T follicular helper cell (primary cell): ENCODE measurements at places on chromosomes 6 and 20.
A peak's percentile ranks its signal among the peaks of the same experiment; 100 is the strongest.

GRCh38 chr6:16521528-16521927 lies 239.7 kb downstream of the ATXN1 start:
- DNase-seq = no peak

DNA sequence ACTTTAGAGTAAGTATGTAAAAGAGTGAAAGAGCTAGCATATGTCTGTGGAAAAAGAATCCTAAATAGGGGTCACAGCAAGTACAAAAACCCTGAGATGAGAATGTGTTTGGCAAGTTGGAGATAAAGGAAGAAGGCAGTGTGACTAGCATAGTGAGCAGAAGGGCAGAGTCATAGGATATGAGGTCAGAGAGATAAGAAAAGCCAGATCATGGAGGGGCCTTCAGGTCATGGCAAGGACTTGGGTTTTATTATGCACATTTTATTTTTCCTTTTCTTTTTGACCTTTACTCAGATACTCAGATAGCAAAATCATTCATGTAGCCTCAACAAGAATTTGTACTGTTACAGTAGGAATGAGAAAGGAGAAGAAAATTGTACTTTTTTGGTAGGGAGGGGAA lies 138.0 kb downstream of the GJA1 start:
- no peak for DNase-seq

- DNase-seq = no peak
Observed at GRCh38 chr6:15880262-15880973, 217.6 kb upstream of the DTNBP1 start.

DNA sequence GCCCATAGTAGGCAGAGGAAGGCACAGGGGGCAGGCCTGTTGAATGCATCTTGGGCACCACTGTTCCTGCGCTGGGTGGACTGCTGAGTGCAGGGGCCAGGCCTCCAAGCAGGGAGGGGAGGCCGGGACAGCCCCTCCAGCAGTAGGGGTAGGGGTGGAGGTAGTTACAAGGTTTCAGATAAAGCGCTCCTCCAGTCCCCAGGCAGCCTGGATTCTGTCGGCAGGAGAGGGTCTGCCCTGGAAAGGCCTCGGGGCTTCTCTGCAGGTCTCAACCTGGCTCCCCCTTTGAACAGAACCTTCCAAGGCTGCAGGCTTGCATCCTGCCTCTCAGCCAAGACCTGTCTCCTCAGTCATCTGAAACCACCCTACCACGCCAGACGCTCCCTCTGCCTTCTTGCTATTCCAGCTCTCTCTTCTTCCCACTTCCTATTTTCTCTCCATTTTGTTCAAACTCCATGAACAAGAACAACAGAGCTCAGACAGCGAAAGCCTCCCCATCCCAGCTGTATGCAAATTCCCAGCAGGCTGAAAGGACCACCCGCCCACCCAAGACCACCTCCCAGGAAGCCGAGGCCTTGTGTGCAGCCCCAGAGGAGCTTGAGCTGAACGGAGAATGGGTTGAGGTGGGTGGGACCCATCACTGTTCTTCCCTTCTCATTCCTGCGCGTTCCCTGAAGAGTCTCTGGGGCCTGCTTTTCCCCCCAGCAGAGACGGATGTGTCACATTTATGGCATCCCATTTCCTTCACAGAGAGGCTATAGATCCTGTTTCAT lies 1.4 kb downstream of the MLN start:
- DNase-seq = no peak

DNA sequence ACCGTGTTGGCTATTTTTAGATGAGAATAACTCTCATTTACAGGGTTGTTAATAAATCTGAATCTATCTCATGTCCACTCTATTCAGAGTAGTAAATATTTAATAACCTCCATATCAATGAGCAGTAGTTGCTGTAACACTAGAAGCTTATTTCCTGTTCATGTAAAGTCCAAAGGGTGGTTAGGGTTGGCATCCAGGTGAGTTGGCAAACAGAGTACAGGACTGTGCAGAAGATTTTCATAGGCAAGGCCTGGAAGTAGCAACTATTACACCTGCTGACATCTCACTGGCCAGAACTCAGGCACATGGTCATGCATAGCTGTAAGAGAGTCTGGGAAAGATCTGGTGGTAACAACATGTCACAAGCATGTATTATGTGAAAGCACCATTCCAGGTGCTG lies 147.5 kb downstream of the PHF3 start:
- no peak for DNase-seq

- DNase-seq = no peak
Observed at GRCh38 chr20:60506061-60506460, 547.8 kb downstream of the CDH26 start.

DNA sequence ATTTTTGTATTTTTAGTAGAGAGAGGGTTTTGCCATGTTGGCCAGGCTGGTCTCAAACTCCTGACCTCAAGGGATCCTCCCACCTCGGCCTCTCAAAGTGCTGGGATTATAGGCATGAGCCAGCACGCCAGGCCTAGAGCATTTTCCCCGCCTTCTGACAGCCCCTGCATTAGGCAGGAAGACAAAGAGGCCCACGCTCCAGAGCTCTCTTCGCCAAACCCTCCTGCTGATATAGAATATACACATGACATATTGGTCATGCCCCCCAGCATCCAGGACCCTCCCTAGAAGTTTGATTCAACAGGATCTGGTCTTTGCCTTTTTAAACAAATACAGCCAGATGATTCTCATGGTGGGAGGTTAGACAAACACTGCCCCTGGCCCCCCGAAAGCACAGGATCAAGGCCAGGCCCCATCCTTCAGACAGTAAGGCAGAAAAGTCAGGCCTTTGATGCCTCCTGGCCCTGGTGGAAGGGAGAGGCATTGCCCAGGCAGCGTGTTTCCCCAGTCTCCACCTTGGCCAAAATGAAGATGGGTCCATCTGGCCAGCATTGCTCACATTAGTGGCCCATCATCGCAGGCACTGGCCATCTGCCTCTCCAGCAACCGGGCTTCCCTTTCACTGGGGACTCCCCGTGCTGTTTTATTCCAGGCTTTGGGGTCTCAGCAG lies 4.4 kb downstream of the SULF2 start:
- DNase-seq = no peak

- DNase-seq = no peak
Observed at GRCh38 chr6:9272671-9273070, 837.3 kb upstream of the SLC35B3 start.

DNA sequence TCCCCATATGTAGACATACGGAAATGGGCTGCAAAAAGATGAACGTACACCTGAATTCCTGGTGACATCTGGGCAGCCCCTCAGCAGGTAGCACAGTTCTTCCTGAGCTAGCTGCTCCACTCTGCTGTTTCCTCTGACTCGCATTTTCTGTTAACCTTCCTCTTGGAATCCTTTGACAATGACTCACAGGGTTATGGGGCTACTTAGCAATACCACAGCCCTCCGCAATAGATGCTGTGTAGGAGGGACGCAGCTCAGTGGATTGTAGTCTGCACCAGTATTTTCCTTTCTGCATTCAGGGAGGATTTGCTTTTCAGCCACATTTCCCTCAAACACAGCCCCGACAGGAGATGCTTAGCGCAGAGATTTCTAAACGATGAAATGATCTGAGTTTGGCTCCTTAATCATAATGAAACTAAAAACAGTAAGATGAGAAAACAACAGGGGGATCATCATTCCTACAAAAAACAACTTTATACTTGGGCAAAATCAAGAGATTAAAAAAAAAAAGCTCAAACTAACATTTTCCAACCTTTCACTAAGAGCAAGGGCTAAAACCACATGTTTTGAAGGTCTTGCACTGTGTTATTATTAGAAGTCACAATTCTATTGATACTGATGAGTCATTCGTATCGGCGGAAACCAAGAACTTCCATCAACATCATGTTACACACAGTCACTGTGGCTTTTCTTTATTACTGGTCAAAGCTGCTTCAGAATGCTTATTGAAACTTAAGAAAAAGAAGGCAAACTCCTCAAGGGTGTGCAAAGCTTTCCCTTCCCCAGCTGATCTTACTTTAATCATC lies 12.2 kb downstream of the BACH2 start:
- DNase-seq = peak; percentile 16

DNA sequence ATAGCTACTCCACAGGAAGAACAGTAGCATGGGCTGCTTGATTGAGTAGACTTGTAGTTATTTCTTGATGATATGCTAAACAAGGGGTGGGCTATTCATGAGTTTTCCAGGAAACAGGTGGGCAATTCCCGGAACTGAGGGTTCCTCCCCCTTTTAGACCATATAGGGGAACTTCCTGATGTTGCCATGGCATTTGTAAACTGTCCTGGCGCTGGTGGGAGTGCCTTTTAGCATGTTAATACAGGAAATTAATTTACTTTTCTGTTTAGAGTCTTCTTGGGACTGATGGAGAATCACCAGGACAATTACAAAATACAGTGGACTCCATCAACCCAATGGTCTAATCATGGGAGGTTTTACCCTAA lies 22.7 kb downstream of the CYP24A1 start:
- no peak for DNase-seq

DNA sequence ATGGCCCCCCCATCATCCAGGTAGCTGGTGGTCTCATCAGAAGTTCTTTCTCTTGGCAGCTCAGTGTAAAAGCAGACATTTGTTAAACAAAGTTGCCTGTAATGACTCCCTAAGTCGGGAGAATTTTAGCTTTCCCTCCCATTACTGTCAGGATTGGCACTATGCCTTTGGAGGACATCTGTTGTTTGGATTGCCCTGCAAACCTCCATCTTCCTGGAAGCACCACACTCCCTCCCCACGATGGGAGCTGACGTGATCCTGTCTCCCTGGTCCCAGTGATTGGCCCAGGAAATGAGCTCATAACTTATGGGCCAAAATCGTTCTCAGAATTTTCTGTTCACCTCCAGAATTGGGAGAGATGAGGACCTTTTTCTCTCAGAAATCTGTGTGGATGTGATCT lies 42.6 kb upstream of the CNR1 start:
- no peak for DNase-seq

GRCh38 chr6:17790489-17790888 lies 83.8 kb upstream of the NUP153 start:
- no peak for DNase-seq

- no peak for DNase-seq
Observed at GRCh38 chr6:133871131-133871530, 17.8 kb upstream of the TCF21 start.

DNA sequence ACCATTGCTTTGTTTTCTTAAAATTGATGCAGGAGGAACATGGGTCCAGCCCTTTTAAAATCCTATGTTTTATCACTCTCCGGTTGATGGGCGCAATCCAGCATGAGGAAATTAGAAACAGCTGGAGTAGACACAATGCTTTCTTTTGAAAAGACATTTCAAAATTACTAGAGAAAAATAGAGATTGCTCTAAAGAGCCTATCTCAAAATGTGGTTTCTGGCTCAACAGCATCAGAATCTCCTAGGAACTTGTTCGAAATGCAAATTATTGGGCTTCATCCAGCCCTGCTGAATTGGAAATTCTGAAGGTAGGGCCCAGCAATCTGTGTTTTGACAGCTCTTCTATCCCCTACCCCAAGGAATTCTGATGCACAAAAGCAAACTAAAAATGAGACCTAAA lies 190.8 kb upstream of the BMP2 start:
- DNase-seq = no peak

DNA sequence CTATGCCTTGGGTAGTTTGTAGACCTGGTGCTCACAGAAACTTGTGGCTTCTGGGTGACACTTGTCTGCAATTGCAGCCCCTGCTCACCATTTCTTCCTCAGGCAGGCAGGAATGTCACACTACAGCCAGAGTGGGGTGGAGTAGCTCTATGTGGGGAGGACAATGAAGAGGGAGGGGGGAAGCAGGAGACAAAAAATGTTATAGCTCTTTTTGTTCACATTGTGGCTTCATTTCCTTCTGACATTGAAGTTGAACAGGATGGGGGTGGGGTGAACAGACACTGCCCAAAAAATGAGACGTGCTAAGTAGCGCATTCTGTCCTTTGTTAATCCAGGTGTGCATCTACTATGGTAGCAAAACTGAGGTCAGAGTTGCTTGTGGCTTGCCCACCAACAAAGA lies at the start of gene THEMIS:
THEMIS (minus strand) TSS at position 124 of the 400 bp plus-strand sequence. CDS start 126 bp downstream, outside the sequence.
- DNase-seq = peak; percentile 11

GRCh38 chr6:108736832-108737231 lies 111.4 kb upstream of the ARMC2 start:
- no peak for DNase-seq

GRCh38 chr6:13319891-13320564 lies 8.3 kb downstream of the TBC1D7 start:
- DNase-seq = no peak

DNA sequence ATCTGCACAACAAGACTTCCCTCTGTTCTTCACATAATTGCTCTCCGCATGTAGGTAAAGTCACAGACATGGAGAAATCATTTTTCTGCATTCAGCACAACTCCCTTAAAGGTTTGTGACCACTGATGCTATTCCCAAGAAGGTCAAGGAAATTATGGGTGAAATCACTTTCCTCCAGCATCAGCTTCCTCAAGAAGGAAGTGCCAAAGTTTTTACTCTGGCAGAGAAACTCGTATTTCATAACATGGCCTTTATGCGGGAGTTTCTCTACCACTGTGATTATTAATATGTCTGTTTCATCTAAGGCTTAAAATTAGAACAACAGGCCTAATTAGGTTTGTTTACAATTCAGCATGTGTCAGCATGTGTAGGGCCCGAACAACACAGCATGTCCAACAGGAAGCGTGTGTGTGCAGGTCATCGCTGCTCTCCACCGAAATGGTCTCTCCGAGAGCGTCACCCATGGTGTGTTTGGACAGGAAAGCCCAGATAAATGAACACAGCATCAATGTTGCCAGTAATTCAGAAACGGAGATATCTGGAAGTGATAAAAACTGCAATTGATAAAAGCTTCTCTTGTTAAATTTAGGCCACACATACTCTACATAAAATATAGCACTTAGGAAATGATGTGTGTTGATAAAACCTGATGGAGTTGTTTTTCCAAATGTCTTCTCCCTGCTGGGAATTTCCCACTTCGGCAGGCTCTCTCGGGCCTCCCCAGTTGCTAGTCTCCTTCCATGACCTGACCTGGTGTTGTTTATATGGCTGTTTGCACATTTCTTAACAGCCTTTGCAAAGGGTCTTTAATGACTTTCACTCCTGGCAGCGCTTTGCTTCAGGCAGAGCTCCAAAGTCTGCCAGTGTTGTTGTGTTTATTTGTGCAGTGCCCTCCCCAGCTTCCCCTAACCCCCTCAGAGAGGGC lies 265.1 kb upstream of the CEP162 start:
- DNase-seq = no peak

DNA sequence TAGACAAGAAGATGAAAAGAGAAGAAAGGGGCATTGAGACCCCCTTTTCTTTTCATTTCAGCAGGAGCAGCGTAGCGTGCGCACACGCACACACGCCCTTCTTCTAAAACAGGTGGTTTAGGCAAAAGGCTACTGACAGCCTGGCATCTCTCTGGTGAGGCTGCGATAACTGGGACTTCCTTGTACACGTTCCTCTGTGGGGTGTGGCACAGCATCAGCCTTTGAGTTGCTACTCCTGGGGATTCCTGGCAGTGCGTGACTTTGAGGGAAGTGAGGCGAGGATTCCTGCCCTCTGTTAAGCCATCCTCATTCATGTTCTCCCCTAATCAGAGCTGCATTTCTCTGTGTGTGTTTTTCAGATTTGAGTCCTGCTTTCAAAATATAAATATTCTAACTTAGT lies 94.7 kb downstream of the TMEM170B start:
- no peak for DNase-seq
